ENCODE measurements at places on chromosomes 13 and 19. TPM values are rescaled to one million over a fixed set of nuclear protein-coding genes. Genes with fewer than 3 reads are reported as not detected.

ADPRHL1 gene
- 9.4 TPM for total RNA-seq

ZNF527 gene
- 7.8 TPM for total RNA-seq

CASP14 gene
- total RNA-seq, result 272 TPM

VSTM1 gene
- not detected for total RNA-seq

TPGS1 gene
- 67.1 TPM for total RNA-seq

SHC2 gene
- total RNA-seq, result 14.6 TPM

IGFL2 gene
- 24.7 TPM for total RNA-seq

LILRB2 gene
- 0.93 TPM for total RNA-seq

CEACAM1 gene
- 3.8 TPM for total RNA-seq

MYCBP2 gene
- total RNA-seq, result 189 TPM

ZNF66 gene
- total RNA-seq, result 6.9 TPM

DEDD2 gene
- 135 TPM for total RNA-seq

GSX1 gene
- total RNA-seq, result not detected

CLEC17A gene
- not detected for total RNA-seq

KLK15 gene
- not detected for total RNA-seq

ZNF844 gene
- 14.5 TPM for total RNA-seq

TEX101 gene
- total RNA-seq, result 0.74 TPM

MPV17L2 gene
- 29.3 TPM for total RNA-seq

All from lower leg skin (tissue), 4 donors.